Endothelial cell of umbilical vein (primary cell): ENCODE measurements at places on chromosomes 11 and 22.

- DNase-seq, result no peak
Measured at GRCh38 chr11:35525501-35526175, at the start of gene PAMR1. Gene PAMR1 (minus strand): TSS chr11:35525616. CDS start chr11:35525585, 31 bp downstream.

GRCh38 chr11:8792710-8793109 lies 110.1 kb downstream of the RPL27A start:
- no peak for DNase-seq

- DNase-seq, result no peak
Measured at GRCh38 chr11:38089726-38090125, 1491.7 kb upstream of the RAG2 start.

GRCh38 chr11:31050061-31050765 lies 319.3 kb downstream of the DCDC1 start:
- no peak for DNase-seq

- DNase-seq, result peak; percentile 68
Measured at GRCh38 chr11:6321961-6322362, 1.7 kb upstream of the CAVIN3 start.
